ENCODE measurements at places on chromosomes 1 and 21.

DNA sequence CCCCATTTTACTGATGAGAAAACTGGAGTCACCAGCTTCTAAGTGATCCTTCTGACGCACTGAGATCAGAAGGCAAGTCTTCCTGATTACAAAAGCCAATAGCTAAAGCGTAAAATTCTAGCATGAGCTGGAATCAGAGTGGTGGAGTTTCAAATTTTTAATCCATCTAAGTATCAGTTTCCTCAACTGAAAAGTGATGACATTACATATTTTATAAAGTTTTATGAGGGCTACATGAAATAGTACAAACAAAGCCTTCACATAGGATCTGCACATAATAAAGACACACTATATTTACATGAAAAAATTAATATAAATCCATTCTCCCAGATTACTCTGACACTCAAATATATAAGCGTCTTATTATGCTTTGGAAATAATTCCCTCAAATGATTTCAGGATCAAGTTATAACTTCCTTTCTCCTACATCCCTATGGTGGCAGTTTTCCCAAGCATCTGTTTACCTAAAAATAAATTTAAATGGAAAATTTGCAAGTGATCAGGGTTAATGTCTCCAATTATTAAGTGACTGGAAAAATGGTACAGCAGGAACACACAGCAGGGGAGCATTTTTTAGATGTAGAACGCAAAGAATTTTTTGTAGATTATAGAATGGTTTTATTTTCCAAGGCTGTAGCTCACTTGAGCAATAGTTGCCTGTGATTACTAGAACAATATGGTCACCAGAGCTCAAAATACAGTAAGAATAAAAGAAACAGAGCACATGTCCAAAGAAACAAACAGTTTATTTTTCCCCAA is 490.4 kb upstream of the C1orf87 start:
- no peak for DNase-seq

GRCh38 chr1:180636138-180636537 is 4.3 kb downstream of the XPR1 start:
- DNase-seq = peak; percentile 21

GRCh38 chr1:96104906-96105305 is 616.7 kb upstream of the PTBP2 start:
- DNase-seq = no peak

GRCh38 chr1:190429932-190430331 is 47.7 kb downstream of the BRINP3 start:
- DNase-seq = no peak

- peak; percentile 42 for DNase-seq
These were observed at the start of gene SUSD4 for GRCh38 chr1:223363856-223364684. SUSD4 (minus strand) TSS chr1:223364176; CDS start chr1:223363425, 751 bp downstream.

- DNase-seq = no peak
These were observed 220.8 kb downstream of the NRIP1 start for GRCh38 chr21:14844001-14844400.

DNA sequence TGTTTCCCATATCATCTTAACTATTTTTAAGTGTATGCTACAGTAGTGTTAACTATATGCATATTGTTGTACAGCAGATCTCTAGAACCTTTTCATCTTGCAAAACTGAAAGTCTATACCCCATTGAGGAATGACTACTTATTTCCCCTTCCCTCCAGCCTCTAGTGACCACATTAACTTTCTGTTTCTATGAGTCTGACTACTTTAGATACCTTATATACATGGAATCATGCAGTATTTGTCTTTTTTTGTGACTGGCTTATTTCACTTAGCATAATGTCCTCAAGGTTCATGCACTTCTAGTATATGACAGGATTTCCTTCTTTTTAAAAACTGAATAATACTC is 96.5 kb upstream of the BTG3 start:
- DNase-seq = no peak

DNA sequence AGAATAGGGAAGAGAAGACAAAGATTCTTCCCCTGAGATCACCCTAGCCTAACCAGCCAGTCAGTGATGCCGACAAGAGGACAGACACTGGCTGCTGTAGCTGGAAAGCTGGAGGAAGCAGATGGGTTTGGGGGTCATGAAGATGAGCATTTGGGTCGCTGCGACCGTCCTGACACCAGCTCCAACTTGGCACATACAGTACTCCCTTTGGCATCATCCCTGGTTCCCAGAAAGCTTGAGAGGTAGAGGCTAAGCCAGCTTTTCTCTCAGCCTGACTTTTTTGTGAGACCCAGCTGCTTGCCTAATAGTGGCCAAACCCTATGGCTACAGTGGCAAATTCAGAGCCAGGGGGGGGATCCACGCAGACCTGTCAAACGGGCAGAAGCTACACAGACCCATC is 43.0 kb upstream of the IKBKE start:
- no peak for DNase-seq

- DNase-seq = no peak
These were observed 47.0 kb upstream of the ATF3 start for GRCh38 chr1:212561501-212561931.

GRCh38 chr1:24939040-24939674 is 9.1 kb upstream of the RUNX3 start:
- no peak for DNase-seq

GRCh38 chr1:195188821-195189220 is 1419.4 kb downstream of the KCNT2 start:
- no peak for DNase-seq

- no peak for DNase-seq
These were observed 136.7 kb downstream of the FCRL5 start for GRCh38 chr1:157415661-157416060.

- no peak for DNase-seq
These were observed 142.8 kb upstream of the RAB4A start for GRCh38 chr1:229128066-229128608.

- no peak for DNase-seq
These were observed 10.1 kb upstream of the PROK1 start for GRCh38 chr1:110440877-110441276.

- no peak for DNase-seq
These were observed 30.2 kb downstream of the GBP2 start for GRCh38 chr1:89095737-89096136.
